ENCODE measurements at places on chromosomes 7 and 10.

DNA sequence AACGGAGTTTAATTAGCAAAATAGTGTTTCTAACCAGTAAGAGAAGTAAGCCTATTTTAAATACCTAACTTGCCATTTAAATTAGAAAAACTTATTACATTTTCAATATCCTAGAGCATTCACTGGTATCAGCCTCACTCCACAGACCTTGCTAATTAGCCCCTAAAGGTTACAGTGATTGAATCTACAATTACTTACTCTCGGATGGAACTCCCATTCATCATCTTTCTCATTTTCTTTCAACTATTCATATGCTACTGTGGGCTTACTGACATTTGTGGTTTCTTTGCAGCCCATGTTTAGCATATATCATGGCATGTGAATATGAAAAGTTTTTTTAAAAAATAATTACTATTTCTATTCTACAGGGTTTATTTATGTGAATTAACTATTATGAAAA lies 86.4 kb downstream of the GPR37 start:
- DNase-seq: no peak

- DNase-seq: no peak
These were observed 121.7 kb upstream of the SVIL start for GRCh38 chr10:29756451-29756850.

DNA sequence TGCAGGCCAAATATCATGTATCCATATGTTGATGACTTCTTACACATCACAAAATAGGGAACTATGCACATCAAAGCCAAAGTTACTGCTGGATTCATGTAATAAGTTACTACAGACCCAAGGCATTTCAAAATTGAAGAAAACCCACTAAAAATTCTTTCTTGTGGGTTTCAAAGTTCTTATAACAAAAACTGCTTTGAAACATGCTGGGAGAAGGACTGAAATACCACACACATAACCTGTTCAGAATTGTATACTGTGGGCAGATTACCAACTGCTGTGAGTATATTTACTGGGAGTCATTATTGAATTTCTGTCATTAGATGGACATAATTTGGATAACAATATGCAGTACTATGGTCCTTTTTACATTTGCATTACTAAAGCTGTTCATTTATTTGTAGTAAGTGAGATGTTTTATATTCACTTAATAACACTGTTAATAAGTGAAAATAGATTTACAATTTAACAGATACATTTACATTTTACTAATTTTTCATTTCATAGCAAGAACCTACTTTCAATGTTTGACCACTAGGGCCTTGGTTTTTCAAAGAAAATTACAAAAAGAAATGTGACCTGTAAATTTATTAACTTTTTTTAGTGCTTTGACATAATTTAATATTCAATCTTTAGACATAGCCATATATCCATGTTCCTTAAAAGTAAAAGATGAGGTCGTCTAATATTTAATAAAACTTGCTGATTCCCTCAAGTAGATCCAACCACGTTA lies 132.6 kb downstream of the MAGI2 start:
- no peak for DNase-seq

GRCh38 chr7:100358027-100358856 lies at the start of gene PILRB:
Gene PILRB (plus strand): TSS chr7:100358117. CDS start chr7:100358303, 186 bp downstream.
- no peak for DNase-seq

DNA sequence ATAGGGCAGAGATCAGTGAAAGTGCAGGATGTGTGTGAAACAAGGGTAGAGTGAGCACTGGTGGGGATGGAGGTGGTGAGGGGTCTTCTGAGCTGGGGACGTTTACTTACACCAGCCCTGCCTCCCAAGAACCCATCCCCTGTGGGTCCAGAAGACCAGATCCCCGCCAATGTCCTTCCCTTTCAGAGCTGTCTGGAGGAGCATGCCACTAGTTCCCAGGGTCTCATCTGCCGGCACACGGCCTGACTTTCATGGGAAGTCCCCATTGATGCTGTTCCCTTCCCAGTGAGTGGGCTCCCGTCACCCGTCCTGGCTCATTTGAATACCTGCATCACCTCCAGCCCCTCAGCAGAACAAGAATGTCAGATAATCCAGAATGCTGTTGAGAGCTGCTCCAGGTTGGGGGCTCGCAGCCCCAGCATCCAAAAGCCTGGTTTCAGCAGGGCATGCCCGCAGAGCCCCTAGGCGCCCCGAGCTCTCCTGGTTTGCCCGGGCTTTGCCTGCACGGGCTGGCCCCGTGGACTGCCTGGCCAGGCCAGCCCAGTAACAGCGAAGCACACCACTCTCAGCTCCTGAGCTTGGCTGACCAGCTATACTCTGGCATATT lies 246.7 kb downstream of the MGMT start:
- DNase-seq: no peak

GRCh38 chr10:127600479-127600878 lies 51.4 kb downstream of the NPS start:
- DNase-seq: peak; percentile 60

- peak; percentile 37 for DNase-seq
These were observed 568.8 kb upstream of the PCDH15 start for GRCh38 chr10:55369670-55370420.

- peak; percentile 78 for DNase-seq
These were observed 89.3 kb downstream of the SLIT1 start for GRCh38 chr10:97096261-97097083.

GRCh38 chr7:480531-481218 lies 39.0 kb downstream of the PDGFA start:
- DNase-seq: no peak

- no peak for DNase-seq
These were observed 486.3 kb downstream of the GALNT17 start for GRCh38 chr7:71618278-71618677.

GRCh38 chr7:1889556-1890181 lies 219.6 kb downstream of the ELFN1 start:
- DNase-seq: no peak

- DNase-seq: no peak
These were observed 1211.2 kb upstream of the SORCS1 start for GRCh38 chr10:108375691-108376090.

GRCh38 chr10:491667-492424 lies 197.6 kb downstream of the DIP2C start:
- DNase-seq: no peak

GRCh38 chr7:71497256-71497946 lies 365.5 kb downstream of the GALNT17 start:
- DNase-seq: peak; percentile 24

GRCh38 chr7:6012355-6013104 lies 3.5 kb downstream of the AIMP2 start:
- no peak for DNase-seq

- DNase-seq: no peak
These were observed 54.4 kb upstream of the TMEM72 start for GRCh38 chr10:44856696-44857095.

DNA sequence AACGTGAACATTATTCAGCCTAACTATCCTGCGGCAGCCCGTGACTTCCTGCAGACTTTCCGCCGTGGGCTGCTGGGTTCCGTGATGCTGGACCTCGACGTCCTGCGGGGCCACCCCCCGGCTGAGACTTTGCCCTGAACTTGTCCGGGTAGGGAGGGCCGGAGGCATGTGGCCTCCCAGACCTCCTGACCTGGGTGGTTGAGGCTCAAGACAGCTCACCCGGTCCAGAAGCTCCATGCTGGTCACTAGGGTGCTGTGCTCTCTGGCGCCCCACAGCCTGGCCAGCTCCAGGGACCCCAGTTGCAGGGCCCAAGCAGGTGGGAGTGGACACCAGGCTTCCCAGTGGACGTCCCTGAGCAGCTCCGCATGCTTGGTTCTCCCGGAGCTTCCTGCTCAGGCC lies 4.4 kb downstream of the SPRN start:
- DNase-seq: no peak

- DNase-seq: peak; percentile 84
These were observed at the start of gene CELF2 for GRCh38 chr10:11017570-11018431. Gene CELF2 (plus strand): TSS chr10:11017872. CDS start chr10:11018090, 218 bp downstream.

GRCh38 chr7:138848056-138848980 lies 50.3 kb upstream of the ATP6V0A4 start:
- DNase-seq: no peak

GRCh38 chr7:20301311-20301939 lies 29.3 kb upstream of the ITGB8 start:
- no peak for DNase-seq

All from eye (tissue), 1 donor.